ENCODE measurements at places on chromosomes 4 and X. TPM values are rescaled to one million over a fixed set of nuclear protein-coding genes. Genes with fewer than 3 reads are reported as not detected.

EIF4E gene
- total RNA-seq = 195 TPM

ANKRD50 gene
- total RNA-seq = 16.3 TPM

SSX3 gene
- total RNA-seq = not detected

KIT gene
- total RNA-seq = not detected

PUDP gene
- total RNA-seq = 27.5 TPM

NBDY gene
- 6.7 TPM for total RNA-seq

GRCh38 chrX:30489323-30489722, 88.2 kb downstream of the TASL start:
- DNase-seq = peak; percentile 24

DNA sequence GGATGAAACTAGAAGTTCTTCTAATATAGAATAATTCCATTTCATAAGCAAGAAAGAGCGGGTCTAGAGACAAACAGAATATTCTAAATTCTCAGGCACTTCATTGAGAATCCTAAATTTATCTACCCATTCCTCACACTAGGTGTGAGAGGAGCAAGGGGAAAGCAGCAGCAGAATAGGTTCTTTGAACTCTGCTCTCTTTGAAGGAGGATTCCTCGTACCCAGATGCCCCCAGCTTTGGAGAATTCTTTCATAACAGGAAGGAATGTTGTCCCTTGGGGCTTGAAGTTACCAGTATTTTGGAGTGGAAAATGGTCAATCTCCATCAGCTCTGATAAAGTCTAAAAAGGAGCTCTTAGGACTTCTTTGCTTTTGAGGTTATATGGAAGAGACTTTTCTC, 59.7 kb upstream of the RASGEF1B start:
- no peak for DNase-seq

DNA sequence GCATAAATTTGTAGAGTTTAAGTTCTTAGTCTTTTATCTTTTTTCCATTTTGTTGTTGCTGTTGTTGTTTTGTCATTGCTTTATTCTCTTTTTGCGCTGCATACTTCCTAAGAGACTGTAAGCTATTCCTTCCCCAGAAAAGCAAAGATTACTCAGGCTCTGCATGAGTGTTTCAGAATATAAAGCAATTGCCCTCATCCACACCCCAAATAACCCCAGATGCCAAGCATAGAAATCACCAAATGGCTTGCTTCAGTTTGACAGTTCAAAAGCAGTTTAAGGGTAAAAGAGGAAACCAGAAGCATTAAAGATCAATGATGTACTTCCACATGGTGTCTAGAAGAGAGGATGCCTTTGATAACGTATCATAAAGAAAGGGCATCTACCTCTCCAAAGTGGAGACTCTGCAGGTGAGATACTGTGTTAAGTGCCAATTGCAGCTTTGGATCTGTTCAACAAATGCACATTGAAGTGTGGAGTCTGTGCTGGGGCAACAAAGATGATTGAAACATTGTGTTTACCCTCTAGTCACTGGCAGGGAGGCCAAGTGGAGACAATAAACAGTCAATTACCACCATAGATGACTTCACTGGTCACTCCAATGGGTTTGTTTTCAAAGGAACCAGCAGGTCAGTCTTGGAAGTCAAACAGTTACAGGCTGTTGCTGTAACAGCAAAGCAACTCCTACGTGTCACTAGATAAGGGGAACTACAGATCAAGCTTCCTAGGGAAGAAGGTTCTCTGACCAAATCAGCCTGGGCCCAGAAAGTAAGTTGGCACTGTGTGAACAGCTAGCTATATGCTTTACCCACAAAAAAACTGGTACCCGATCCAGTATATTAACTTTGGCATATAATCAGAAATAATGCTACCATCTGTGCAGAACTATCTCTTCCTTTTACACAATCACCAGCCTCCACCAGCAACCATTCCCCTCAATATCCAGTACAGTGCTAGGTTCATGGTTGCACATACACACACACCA, 40.6 kb upstream of the IL21 start:
- peak; percentile 9 for DNase-seq

DNA sequence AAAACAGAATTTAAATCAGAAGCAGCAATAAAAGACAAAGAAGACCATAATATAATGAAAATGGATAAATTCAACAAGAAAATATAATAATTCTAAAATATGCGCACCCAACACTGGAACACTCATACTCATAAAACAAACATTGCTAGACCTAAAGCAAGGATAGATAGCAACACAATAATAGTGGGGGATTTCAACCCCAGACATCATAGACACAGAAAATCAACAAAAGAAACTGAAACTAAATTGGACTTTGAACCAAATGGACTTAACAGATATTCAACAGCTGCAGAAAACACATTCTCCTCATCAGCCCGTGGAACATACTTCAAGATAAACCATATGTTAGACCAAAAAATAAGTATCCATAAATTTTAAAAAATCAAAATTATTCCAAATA, 1552.6 kb downstream of the C4orf33 start:
- DNase-seq = no peak

DNA sequence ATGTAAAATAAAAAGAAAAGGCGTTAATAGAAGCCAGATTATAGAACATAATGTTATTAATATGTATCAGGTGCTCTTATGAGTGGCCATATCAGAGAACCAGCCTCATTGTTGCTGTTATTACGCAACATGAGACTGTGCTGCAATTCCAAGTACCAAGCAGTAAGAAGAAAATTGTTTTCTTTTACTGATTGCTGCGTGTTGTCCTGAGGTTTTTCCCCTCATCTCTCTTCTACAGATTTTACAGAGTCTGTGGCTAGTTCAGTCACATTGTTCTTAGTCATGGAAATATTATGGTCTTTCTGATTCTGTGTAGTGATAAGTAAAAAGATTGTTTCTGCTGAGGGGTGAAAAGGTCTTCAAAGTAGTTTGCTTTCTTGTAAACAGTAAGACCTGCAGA, 55.9 kb downstream of the NPNT start:
- peak; percentile 54 for DNase-seq

DNA sequence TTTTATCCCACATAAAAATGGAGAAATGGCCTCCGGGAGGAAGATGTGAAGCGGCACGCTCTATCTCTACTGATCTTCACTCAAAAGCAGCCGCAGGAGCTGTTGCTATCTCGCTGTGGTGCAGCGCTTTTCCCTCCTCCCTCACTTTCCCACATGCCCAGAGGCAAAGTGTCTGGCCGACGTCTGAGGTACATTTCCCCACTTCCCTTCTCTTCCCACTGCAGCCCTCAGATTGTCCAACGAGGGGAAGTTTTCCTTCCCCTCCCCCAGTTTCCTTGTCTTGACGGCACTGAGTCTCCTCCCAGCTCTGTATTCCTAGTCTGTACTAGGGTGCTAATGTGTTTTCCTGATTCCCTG, 660 bp upstream of the COL25A1 start:
- DNase-seq = peak; percentile 55

- DNase-seq = no peak
Observed at GRCh38 chrX:150849996-150850720, 48.3 kb downstream of the CD99L2 start.

GRCh38 chrX:9867753-9868152, 81.5 kb downstream of the SHROOM2 start:
- no peak for DNase-seq

DNA sequence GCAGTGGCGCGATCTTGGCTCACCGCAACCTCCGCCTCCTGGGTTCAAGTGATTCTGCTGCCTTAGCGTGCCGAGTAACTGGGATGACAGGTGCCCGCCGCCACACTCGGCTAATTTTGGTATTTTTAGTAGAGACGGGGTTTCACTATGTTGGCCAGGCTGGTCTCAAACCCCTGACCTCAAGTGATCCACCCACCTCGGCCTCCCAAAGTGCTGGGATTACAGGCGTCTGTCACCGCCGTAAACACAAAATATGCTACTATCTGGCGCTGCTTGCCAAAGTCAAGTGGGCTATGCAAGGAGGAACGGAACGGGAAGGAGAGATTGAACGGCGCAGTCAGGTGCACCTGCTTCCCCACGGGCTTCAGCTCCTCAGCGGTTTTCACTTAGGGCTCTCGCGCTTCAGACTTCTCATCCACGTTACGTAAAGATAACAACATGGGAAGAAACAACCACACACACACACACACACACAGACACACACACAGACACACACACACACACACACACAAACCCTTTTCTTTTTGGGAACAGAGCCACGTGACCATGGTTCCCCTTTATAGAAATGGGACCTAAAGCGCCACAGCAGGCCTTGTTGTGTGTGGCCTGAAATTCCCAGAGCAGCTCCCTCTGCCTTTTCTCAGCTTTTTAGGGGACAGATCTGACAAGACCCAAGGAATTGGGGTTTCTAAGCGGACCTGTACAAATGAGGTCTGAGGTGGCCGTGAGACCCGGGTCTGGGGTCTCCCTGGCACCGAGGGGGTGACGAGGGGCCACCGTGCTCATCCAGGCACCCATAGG, 1.5 kb downstream of the P2RY8 start:
- no peak for DNase-seq
